MG63 (cell line): ENCODE measurements at places on chromosomes 2 and 18. TPM values are rescaled to one million over a fixed set of nuclear protein-coding genes. Genes with fewer than 3 reads are reported as not detected.
A peak's percentile ranks its signal among the peaks of the same experiment; 100 is the strongest.

Gene TUBA3D
- total RNA-seq = not detected in 2 replicates

Gene GTF2A1L
- not detected in 2 replicates for total RNA-seq

GRCh38 chr2:197994751-197995150, 190.4 kb downstream of the PLCL1 start:
- DNase-seq = no peak

DNA sequence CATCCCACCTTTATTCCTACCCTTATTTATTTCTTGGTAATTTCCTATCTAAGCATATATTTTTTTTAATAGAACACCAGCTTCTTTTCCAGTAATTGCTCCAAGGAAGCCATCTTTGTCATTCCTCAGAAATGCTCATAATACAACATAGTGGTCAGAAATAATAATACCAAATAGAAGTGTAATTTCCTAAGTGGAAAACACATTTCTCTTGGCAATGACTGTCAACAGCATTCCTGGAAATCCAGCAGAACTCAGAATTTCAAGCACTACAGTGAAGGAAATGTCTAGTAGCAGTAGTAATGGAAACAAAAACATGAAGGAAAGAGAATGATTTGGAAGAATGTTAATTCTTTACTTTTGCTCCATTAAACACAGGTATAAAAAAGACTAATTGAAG, 56.6 kb downstream of the GDF7 start:
- no peak for DNase-seq

DNA sequence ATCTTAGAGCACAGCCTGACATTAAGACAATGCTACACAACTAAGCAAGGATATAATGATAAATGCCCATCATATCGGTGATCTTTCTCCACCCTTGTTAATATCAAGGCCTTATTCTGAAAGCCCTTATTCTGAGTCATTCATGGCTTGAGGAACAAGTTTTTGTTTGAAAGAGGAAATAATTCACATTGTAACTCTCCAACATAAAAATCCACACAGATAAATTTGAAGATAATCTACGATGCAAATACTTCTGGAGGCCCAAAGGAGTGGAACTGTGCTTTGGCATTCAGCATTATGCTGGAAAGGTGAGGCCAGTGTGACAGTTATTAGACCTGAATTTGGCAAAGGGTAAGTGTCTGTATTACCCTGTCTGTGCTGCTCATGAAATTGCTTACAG, 227.4 kb downstream of the MYO3B start:
- DNase-seq = no peak

- DNase-seq = no peak
Observed at GRCh38 chr2:210302326-210302725, 12.6 kb downstream of the MYL1 start.

GRCh38 chr2:8680822-8681760, 765 bp upstream of the ID2 start:
- DNase-seq = peak; percentile 80

GRCh38 chr2:165720511-165720910, 73.5 kb downstream of the GALNT3 start:
- DNase-seq = no peak

DNA sequence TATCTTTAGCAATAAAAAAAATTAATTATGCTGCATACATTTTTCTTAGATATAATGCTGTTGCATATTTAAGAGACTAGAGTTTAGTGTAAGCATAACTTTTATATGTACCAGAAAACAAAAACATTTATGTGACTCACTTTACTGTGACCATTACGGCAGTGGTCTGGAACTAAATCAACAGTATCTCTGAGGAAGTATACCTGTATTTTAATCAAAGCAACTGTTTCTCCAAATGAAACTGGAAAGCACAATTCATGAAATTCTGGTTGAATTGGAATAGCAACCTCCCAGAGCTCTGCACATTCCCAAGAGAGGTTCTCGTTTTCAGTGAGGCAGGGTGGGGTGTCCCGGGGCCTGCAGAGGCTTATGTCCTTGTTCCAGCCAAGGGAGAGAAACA, 112.2 kb upstream of the TACR1 start:
- no peak for DNase-seq
